LNCaP clone FGC (cell line): ENCODE measurements at places on chromosomes 7 and 10.

GRCh38 chr10:37734971-37735370 lies 122.4 kb downstream of the ZNF248 start:
- DNase-seq: peak; percentile 31

- DNase-seq: no peak
These were observed 55.3 kb upstream of the OSBPL3 start for GRCh38 chr7:25035274-25035673.

DNA sequence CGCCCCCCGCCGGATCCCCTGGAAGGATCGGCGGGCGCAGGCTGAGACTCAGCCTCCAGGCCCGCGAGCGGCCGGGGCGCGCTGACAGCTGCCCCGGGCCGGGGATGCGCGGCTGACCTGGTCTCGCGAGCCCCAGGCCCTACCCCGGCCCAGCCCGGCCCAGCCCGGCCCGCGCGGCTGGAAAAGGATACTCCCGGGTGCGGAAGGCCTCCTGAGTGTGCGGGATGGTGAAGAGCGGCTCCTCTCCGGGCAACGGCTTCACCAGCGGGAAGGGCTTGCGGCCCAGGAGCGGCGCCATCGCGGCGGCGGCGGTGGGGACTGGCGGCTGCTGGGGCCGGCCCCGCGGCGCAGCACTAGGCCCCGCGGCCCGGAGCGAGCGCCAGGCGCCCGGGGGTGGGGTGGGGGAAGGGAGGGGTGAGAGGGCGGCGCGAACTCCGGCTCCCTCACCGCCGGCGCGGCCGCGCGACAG lies 423 bp downstream of the BAZ1B start:
- DNase-seq: no peak

DNA sequence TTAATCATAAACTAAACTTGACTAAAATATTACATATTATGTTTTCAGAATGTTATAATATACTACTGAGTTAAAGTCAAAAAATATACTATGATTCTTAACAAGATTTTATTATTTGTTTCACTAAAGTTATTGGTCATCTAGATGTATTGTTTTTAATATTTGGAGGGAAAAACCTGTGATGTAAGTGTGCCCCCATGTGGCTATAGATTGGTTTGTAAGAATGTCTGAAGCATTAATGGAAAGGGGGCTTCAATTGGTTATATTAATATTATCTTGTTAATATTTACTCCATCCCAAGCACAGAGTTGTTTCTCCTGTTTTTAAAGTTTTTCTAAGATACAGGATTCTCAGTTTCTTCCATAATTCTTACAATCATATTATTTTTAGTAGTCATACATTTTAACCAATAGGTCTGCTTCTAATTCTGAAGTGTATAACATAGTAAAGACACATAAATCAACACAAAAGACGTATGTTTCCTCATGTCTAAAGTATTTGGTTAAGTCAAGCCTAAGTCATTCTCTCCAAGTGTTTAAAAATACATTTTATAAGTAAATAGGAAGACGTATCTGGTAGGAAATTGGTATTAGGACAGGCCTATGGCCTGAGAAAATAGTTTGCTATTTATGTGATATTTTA lies 58.0 kb downstream of the GNAT3 start:
- DNase-seq: no peak

DNA sequence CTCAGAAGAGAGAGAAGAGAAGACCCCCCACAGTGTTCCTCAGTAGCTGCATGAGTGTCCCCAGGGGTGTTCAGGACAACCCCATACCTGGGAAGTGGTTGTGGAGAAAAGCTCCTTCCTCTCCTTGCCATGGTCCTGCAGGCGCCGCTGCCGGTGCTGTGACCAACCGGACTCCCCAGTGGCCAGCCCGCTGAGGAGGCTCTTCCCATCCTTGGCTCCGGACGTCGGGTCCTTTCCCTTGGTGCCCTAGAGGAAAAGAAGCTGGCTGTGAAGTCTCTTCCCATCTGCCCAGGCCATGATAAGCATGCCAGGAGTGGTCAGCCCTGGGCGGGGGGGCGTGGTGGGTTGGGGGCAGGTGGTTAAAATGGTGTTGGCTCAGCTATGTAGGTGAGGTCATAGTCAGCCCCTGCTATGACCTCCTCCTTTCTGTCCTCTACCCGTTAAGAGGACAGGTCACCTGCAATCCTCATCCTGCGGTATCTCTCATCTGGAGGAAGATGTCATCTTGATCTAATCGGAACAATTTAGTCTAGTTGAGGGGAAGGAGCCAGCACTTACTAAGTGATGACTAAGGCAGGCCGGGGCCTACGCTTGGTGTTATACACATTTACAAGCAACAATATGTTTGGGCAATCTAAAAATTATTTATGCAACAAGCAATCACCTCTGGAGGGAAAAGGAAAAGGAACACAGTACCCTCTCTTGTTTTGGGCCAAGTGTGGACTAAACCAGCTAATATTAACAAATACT lies 13.2 kb downstream of the WDR91 start:
- no peak for DNase-seq

GRCh38 chr10:129004398-129004797 lies 462.6 kb upstream of the MGMT start:
- no peak for DNase-seq

- no peak for DNase-seq
These were observed 126.9 kb downstream of the SDK1 start for GRCh38 chr7:3427957-3428356.

DNA sequence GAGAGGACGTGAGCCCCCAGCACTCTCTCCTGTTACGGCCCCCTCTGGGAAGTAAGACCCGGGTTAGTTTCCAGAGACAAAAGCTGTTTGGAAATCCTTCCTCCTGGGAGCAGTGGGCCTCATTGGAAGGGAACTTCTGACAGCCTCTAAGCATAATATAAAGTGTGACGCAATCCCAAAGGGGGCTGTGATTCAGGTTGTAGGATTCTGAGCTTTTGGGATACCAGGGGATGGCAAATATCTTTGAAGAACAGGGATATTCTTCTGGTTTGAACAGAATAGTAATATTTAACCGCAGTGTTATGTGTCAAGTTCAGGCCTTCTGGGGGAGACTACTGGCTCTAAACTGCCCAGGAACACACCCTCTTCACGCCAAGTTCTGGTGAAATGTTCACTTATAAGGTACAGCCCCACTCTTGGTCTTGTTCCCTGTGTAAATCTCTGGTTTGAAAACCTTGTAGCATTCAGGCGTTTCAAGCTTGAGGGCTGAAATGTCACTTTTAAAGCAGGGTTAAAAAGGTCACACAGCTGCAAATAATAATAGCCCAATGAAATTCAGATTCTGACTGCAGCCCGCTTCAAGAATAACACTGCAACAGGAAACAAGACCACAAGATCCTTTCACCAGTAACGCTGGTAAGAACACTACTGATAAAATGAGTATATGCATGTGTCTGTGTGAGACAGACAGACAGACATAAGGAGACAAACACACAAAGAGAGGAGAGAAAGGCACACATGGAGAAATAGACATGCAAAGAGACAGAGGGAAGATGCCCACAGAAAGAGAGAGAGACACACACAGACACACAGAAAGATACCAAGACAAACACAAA lies 69.0 kb downstream of the CREB5 start:
- DNase-seq: no peak

- DNase-seq: no peak
These were observed 8.6 kb downstream of the FBXW4 start for GRCh38 chr10:101686133-101686925.

GRCh38 chr10:16966991-16967865 lies 150.0 kb upstream of the RSU1 start:
- no peak for DNase-seq

- no peak for DNase-seq
These were observed 24.6 kb downstream of the H2AZ2 start for GRCh38 chr7:44823255-44823781.

DNA sequence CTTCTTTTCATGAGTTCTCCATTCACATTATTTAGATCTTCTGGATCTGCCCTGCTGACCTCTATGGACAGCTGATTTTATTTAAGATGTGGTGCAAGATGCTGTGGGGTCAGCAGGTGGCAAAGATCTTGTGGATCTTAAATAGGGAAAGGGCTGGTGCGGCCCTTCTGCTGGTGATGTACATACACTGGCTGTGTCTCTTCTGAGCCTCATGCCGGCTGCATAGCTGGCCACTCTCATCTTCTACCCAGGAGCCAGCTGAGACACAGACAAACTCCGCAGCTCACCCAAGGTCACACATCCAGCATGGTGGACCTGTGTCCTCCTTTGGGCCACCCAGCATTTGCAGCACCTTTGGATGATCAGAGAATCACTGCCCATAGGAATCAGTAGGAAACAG lies 9.7 kb downstream of the RBP3 start:
- DNase-seq: no peak

DNA sequence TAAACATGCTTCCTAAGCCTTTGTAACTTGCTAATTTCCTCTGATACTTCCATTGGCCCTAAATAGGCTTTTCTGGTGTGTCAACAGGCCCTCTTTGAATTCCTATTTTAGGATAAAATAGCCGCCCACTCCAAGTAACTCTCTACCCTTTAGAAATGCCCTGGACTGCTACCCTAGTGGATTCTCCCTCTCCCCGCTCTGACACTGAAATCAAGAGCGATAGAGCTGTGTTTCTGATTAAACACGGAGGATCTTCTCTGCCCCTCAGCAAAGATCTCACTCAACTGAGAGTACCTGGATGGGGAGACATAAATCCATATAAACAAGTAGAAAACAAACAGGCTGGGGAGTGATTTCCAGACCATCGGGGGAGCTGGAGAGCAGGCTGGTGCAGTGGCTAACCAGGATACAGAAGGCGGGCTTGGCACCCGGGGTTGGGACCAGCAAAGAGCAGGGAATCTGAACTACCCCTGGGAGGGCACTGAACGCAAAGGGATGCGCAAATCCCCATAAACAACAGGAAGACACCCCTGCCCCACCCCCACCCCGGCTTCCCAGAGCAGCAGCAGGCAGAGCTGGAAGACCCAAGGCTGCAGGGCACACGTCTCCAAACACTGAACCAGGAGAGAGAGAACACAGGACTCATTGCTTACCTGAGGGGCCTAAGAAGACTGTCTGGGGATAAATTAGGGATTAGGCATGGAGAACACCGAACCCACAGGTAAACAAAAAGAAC lies 2.5 kb downstream of the ASB13 start:
- no peak for DNase-seq

- DNase-seq: no peak
These were observed 154.1 kb downstream of the NRP1 start for GRCh38 chr10:33180390-33180789.

DNA sequence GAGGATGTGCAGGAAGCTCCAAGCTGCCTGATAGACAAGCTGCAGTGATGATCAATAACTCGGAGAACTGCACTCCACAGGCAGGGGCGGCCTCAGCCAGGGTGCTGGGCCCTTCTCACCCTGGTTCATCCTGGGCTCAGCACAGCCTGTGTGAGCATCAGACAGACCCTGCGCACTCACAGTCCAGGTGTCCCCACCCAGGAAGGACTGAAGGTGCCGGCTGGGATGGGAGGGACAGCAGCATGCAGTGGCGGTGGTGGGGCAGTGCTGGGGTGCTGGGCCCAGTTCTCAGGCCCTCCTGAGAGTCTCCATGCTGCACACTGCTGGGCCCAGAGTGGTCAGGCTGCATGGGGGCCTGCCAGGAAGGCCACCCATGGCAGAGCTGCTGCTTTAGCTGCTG lies 74.1 kb downstream of the ITIH5 start:
- no peak for DNase-seq

DNA sequence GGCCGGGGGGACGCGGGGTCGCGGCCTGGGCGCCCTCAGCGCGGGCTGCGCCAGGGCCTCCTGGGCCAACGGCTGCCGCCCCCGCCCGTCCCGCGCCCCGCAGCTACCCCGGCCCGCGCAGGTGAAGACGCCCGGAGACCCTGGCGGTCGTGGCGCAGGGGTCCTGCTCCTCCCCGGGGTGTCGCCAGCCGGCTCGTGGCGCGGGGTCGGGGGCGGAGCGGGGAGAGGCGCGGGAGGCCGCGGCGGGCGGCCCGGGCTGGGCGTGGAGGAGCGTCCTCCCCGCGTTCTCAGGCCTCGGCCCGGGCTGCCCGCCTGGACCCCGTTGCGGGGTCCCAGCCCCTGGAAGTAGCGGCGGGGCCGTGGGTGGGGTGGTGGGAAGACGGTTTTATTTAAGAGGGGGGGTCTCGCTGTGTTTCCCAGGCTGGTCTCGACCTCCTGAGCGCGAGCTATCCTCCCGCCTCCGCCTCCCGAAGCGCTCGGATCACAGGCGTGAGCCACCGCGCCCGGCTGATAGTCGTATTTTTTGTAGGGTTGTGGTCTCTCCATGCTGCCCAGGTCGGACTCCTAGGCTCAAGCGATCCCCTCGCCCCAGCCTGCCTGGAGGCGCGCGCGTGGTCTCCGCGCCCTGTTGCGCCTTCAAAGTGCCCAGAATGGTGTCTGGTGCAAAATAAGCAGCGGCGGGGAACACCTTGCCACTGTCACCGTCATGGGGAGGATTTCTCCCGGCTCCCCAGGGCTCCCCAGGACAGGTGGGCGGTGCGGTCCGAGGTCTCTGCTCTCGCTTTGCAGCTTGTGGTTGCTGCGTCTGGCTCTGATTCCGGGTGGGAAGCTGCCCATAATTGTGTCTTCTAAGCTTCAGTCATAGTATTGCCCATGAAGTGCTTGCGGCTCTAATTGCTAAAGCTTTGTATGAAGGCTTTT lies 15.3 kb upstream of the SUN1 start:
- DNase-seq: no peak

DNA sequence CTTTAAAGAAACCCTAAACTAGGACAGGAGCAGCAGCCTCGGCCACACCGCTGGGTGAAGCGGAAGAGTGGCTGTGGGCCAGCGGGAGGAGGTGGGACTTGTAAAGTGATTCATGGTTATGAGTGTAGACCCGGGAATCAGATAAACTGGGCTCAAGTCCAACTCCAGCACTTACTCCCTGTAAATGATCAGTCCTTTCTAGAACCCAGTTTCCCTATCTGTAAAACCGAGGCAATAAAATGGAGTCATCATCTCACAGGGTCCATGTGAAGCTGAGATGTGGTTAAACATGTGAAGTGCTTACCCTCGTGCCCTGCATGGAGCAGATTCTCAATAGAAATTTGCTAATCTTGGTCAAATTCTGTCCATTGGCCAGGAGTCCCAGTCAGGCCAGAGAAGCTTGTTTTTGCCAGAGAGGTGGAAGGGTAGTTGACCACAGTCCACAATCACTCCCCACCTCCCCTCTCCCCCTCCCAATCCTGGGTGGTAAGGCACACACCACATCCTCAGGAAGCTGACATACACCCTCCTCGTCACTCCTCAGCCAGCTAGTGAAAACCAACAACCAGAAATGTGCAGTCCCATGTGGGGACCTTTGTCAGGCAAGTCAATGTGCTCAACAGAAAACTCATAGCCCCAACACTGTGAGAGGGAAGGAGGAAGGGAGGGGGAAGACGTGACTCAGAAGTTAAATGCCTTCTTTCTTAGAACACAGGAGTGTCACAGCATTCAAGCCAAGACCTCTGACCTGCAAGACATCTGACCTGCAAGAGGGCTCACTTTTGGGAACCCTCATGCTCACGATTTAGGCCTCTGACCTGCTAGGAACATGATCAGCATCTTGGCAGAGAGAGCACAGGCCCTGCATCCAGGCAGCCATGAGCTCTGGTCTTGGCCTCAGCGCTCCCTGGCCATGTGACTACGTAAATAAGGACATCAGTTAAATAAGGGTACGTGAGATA lies 145.1 kb downstream of the PLXNA4 start:
- DNase-seq: no peak

DNA sequence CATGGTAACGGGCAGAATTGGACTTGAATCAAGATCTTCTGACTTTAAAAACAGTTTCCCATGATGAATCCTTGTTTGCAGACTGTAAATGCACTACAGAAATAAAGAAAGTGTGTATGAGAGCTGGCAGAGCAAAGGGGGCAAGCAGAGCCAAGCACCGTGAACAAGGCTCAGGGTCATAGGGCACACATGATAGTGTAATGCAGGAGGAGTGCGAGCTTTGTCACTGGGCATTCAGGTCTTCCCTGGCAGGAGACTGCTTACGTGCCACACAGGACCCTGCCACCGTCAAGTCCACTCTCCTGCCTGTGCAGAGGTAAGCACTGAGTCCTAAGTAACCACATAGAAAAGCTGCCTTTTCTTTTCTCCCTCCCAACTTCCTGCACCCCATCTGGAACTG lies 93.1 kb upstream of the NPVF start:
- DNase-seq: no peak
